T-helper 2 cell treated with Interferon-gamma antibody and Interleukin-4, amounts not matched to agents 100 ng/mL and 5 ng/mL, for 36 hours (primary cell): ENCODE measurements at places on chromosomes 5 and 9. TPM values are rescaled to one million over a fixed set of nuclear protein-coding genes. Genes with fewer than 3 reads are reported as not detected.

The ANKRD33B gene
- total RNA-seq: 5.7 TPM in 2 replicates

The ZBTB5 gene
- 10.3 and 10.7 TPM in 2 replicates for total RNA-seq

The SMIM33 gene
- 0.59 and 0.80 TPM in 2 replicates for total RNA-seq

The MYOZ3 gene
- 0.07 TPM in 1 of 2 replicates, not detected in the other for total RNA-seq

The SLC1A1 gene
- total RNA-seq: 0.07 TPM in 1 of 2 replicates, not detected in the other

The EFCAB9 gene
- total RNA-seq: not detected in 2 replicates

The SV2C gene
- 0.02 TPM in 2 replicates for total RNA-seq

The SLC34A3 gene
- not detected in 2 replicates for total RNA-seq

The ANGPTL2 gene
- total RNA-seq: not detected in 2 replicates

The WDR38 gene
- total RNA-seq: not detected in 2 replicates

The ZCCHC9 gene
- total RNA-seq: 33.9 and 34.1 TPM in 2 replicates

The MAMDC2 gene
- not detected in 2 replicates for total RNA-seq

The FBP2 gene
- total RNA-seq: not detected in 2 replicates

The FBLL1 gene
- total RNA-seq: not detected in 2 replicates

The TGFBI gene
- 0.45 TPM in 1 of 2 replicates, not detected in the other for total RNA-seq

The HARS1 gene
- total RNA-seq: 83.4 and 84.8 TPM in 2 replicates

The BAAT gene
- not detected in 2 replicates for total RNA-seq

The TNFSF8 gene
- total RNA-seq: 48.5 and 51.1 TPM in 2 replicates

The FIBCD1 gene
- total RNA-seq: not detected in 2 replicates

The DDX4 gene
- 0.98 and 1.5 TPM in 2 replicates for total RNA-seq

The CATSPER3 gene
- 0.70 and 0.95 TPM in 2 replicates for total RNA-seq

The IFNB1 gene
- total RNA-seq: not detected in 2 replicates

The ANKRD20A1 gene
- total RNA-seq: 2.3 and 2.4 TPM in 2 replicates

The FCHO2 gene
- total RNA-seq: 0.64 and 0.75 TPM in 2 replicates

The NRG2 gene
- total RNA-seq: not detected in 2 replicates

The PLCXD3 gene
- total RNA-seq: not detected in 2 replicates

The ARL15 gene
- 11.7 and 12.4 TPM in 2 replicates for total RNA-seq

The PCDHB3 gene
- not detected in 2 replicates for total RNA-seq

The CCNJL gene
- not detected in 2 replicates for total RNA-seq

The GFPT2 gene
- not detected in 2 replicates for total RNA-seq

The HK3 gene
- total RNA-seq: 0.20 and 0.39 TPM in 2 replicates

The IL9 gene
- total RNA-seq: 0.59 TPM in 1 of 2 replicates, not detected in the other

The LCN6 gene
- total RNA-seq: not detected in 2 replicates

The ZNF169 gene
- 9.2 and 9.7 TPM in 2 replicates for total RNA-seq

The EIF4E1B gene
- total RNA-seq: not detected in 2 replicates

The CA9 gene
- total RNA-seq: 0.27 and 0.30 TPM in 2 replicates

The PFN3 gene
- total RNA-seq: not detected in 2 replicates

The ARID3C gene
- total RNA-seq: 0.14 TPM in 2 replicates
